ENCODE measurements at places on chromosomes 7 and 10.
A peak's percentile ranks its signal among the peaks of the same experiment; 100 is the strongest.

GRCh38 chr10:91495402-91495801, 85.3 kb downstream of the HECTD2 start:
- DNase-seq = peak; percentile 42

GRCh38 chr10:98485959-98486358, 39.2 kb upstream of the HPS1 start:
- peak; percentile 81 for DNase-seq

GRCh38 chr10:49151481-49151880, 17.7 kb upstream of the FAM170B start:
- no peak for DNase-seq

DNA sequence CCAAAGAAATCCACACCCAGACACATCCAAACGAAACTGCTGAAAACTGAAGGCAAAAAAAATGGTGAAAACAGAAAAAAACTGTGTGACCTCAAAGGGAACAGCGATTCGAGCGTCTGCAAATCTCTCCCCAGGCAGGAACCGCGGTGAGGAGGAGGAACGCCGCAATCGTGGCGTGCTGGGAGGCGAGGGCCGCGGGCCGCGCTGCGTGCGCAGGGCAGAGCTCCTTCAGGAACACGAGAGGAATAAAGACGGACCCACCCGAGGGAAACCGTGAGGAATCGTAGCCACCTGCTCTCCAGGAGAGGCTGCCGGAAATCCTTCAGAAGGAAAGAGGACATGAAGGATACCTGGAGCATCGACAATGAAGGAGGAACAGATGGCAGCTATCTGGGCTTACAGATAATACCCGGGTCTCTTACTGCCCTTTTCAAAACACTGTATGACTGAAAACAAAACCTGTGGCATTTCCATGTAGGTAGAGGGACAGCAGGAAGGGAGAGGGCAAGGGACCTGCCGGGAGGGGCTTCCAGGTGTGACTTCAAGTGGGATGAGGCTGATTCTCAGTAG, 266.0 kb downstream of the MAD1L1 start:
- no peak for DNase-seq

DNA sequence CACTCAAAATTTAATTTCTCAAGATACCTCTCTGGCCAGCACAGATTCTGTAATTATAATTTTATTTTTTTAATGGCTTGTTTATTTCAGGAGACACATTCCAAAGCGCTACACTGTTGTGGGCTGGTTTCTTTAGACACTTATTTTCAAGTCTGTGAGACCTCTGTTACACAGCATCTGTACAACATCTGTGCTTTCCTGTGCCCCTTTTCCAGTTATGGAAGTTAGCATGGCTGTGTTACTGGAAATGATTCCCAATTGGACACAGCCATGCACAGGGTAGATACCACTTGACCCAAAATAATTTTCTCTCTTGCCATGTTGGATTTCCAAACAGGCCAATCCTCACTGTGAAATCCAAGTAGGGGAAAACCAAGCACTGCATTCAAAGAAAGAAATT, 172.3 kb upstream of the ADCY1 start:
- no peak for DNase-seq

DNA sequence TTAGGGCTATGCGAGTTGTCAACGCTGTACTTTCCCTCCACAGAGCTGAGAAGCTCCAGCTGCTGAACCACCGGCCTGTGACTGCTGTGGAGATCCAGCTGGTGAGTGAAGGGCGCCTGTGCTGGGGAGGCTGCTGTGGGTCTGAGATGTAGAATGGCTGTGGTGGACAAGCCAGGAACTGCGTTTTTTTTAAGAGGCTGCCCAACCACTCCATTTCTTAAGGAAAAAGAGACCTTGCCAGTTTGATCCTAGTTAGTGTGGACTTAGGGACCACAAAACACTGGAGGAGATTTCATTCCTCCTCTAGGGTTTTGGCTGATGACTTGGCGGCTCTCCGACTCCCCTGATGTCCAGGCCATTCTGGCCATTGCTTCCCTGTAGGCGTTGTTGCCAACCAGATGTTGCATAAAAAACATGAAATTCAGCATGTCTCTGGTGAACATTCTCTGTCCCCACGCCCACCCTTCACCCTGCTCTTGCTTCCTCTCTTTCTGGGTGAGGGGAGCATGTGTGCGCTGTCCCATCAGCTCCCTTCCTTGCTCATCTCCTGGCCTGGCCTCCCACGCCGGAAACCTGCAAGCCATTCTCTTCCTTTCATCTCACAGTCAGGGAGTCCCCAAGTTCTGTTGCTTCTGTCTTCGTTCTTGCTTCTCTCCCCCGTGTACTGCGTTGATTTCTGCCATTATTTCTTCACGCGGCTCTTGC, 30.9 kb downstream of the CRCP start:
- peak; percentile 47 for DNase-seq

- peak; percentile 92 for DNase-seq
These were observed 134.5 kb downstream of the NRBF2 start for GRCh38 chr10:63267414-63268148.

GRCh38 chr7:108421720-108422331, 34.4 kb downstream of the NRCAM start:
- DNase-seq = no peak

GRCh38 chr7:90839316-90839715, 243.2 kb downstream of the CDK14 start:
- no peak for DNase-seq

DNA sequence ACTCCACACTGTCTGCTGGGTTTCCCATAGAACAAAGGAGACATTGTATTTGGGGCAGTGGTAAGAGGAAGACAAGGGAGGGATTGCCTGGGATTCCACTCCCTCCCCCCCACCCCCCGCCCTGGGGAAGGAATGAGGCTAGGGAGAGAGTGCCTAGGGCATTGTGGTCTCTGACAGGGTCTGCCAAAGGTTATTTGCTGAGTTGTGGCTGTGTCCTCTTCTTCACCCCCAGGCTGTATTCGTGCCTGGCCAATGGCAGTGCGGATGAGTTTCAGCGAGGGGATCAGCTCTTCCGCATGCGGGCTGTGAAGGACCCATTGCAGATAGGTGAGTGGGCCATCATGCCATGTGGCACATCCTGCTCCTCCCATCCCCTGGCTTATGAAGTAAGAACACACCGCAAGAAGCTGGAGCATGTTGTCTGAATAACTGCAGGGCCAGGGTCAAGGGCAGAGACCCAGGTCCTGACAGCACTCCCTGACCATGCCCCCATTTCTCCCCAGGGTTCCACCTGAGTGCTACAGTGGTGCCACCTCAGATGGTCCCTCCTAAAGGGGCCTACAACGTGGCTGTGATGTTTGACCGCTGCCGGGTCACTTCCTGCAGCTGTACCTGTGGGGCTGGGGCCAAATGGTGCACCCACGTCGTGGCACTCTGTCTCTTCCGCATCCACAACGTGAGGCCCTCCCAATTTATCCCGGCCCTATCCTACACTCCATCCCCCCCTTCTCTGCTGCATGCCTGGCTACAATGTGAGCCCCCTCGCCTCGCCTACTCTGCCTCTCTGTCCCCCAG, 3.7 kb downstream of the ZSWIM8 start:
- DNase-seq = no peak

GRCh38 chr10:12907656-12908055, 93.9 kb downstream of the CCDC3 start:
- DNase-seq = peak; percentile 83

DNA sequence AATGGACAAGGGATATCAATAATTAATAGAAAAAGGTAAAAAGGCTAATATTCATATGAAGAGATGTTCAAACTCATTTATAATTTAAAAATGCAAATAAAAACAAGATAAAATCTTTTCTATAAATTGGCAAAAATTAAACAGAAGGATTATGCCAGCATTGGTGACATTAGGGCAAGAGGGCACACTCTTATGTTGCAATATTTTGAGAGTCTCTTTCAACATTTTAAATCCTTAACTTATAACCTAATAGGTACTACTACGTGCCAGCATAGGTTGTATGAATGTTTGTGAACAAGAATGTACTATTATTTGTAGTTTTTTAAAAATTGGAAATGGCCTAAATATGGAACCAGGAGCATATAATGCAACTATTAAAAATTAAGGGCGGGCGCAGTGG, 24.8 kb upstream of the PNLIPRP3 start:
- no peak for DNase-seq

DNA sequence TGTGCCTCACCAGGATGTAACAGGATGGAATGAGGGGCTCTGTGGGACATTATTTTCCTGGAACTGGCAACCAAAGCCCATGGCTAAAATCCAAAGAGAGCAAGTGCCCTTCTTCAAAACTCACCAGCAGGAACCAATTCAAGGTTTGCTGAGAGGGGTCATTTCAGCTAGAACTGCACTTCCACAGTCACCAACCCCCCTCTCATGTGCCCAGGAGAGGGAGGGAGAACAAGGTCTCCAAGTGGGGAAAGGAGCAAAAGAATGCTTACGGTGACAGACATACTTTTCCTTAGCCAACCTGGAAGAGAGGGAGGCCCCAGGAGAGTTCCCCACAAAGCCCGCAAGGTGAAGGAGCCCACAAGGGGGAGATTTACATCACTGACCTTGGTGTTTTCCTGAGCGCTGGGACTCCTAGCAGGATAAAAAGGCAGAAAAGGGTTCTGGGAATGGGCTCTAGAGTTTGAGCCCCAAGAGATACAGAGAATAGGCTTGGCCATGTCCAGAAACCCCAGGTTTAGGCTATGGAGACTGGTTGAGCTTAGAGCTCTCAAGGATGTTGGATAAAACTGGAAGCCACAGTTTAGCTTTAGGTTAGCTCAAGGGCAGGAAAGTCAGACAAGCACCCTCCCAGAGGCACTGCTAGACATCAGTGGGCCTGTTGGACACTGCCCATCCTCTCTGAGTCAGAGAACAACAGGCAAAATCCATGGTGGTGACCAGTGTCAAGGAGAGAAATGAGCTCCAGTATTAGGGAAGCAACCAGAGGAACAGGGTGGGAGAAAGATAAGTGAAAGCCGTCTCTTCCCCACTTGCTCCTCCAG, 63.9 kb upstream of the GHITM start:
- DNase-seq = no peak

DNA sequence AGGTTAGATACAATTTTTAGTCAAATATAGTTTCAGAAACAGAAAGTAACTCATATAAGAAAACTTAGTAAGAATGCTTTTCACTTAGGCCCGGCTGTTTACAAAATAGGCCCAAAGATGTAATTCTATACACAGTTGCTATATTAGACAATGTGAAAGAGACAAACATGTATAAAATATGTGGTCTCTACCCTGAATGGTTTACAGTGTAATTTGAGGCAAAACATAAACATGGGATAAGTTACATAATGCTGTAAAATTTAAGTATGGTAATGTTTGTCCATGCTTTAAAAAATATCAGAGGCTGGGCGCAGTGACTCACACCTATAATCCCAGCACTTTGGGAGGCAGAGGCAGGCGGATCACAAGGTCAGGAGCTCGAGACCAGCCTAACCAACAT, 18.7 kb downstream of the KRIT1 start:
- DNase-seq = no peak

DNA sequence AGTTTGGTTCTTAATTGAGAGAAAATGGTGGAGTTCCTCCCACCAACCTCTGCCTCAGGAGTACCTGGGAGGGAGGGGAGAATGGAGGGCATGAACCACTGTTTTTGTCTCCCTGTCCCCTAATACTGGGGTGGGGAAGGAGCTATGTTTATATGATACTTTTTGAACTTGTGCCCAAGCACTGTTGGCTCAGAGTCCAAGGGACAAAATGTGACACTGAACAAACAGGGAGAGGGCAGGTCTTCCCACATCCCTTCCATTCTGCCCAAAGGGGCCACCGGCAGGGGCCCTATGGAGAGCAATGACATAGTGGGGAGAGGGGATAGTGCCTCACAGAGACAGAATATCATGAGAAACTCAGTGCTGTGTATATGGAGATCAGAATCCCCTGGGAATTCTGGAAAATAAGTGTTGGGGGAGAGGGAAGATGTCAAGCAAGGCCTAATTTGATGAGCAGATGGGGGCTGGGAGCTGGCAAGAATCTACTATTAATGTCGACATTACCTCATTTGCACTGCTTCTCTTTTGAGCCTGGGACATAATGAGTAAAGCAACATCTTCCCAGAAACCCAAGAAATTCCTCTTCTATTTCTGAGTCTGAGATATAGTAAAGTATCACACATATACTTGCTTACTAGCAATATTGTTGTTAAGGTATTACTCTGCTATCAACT, 180.6 kb downstream of the CYP26A1 start:
- DNase-seq = no peak

DNA sequence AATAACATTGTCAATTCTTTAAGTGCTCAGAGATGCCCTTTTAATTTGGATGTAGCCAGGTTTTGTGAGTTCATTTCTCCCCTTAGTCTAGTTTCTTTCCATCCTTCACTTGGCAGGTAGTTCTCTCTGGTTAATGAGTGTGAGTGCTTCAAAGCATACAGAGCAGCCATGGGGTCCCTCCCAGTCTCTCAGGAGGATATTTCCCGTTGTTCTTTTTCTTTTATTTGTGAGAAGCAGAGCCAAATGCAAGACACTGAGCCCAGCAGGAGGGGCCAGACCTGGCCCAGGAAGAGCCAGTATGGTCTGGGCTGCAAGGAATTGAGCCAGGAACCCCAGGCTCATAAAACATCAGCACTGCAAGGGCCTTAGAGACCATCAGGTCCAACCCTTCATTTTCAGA, 52.4 kb downstream of the PLCE1 start:
- DNase-seq = no peak

DNA sequence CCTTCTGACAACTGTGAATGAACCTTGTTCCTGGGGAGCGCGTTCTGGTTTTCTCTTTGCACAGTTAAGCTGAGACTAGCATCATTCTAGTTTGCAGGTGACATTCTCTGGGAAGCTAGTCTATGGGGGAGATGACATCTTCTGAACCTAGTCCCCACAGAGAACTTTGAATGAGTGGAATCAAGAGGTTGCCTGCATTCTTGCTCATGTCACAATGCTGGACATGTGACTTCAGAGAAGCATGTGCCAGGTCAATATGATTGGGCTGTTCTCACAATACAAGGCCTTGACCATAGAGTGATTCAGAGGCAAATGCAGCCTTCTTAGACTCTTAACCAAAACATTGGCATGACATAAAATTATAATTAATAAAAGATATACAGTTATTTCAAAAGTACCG, 22.1 kb downstream of the KLLN start:
- DNase-seq = no peak

DNA sequence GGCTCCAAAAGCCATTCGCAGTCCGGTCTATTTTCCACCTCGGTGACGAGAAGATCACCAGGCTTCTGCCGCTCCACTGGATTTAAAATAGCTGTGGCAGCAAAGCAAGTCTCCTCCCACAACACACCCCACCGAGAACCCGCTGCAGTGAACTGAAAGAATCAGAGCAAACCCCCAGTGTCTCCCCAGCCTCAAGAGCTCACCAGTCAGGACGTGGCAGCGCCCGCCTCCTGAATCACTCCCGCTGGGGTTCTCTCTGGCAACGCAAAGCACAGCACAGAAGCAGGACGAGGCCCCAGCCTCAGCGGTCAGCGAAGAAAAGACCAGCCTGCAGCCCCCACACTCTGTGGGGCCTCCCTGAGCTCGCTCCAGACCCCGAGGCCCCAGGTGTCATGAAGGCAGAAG, 126.1 kb upstream of the PPP2R2D start:
- DNase-seq = no peak
